T-helper 2 cell treated with Interferon-gamma antibody and Interleukin-4, amounts not matched to agents 100 ng/mL and 5 ng/mL, for 36 hours (primary cell): ENCODE measurements at places on chromosomes 11 and 22. TPM values are rescaled to one million over a fixed set of nuclear protein-coding genes. Genes with fewer than 3 reads are reported as not detected.

The RASD2 gene
- not detected in 2 replicates for total RNA-seq

The VPS11 gene
- total RNA-seq, result 31.7 and 36.5 TPM in 2 replicates

The GUCY1A2 gene
- total RNA-seq, result 0.02 and 0.05 TPM in 2 replicates

The INS gene
- not detected in 2 replicates for total RNA-seq

The TSGA10IP gene
- not detected in 2 replicates for total RNA-seq

The MOGAT2 gene
- total RNA-seq, result not detected in 2 replicates

The CHRDL2 gene
- not detected in 2 replicates for total RNA-seq

The PLAAT4 gene
- total RNA-seq, result 105 and 109 TPM in 2 replicates

The OR52W1 gene
- not detected in 2 replicates for total RNA-seq

The APOA4 gene
- total RNA-seq, result not detected in 2 replicates

The MN1 gene
- 0.23 and 0.27 TPM in 2 replicates for total RNA-seq

The SBF2 gene
- total RNA-seq, result 1.8 and 2.6 TPM in 2 replicates

The UCP3 gene
- total RNA-seq, result 2.7 and 3.6 TPM in 2 replicates

The DEPDC7 gene
- total RNA-seq, result 0.68 and 1.2 TPM in 2 replicates

The STK33 gene
- 0.52 and 1.1 TPM in 2 replicates for total RNA-seq

The PLXNB2 gene
- total RNA-seq, result 10.1 and 11.0 TPM in 2 replicates

The FOLR1 gene
- total RNA-seq, result not detected in 2 replicates

The OR5P2 gene
- not detected in 2 replicates for total RNA-seq

The SLC25A22 gene
- 57.4 and 57.9 TPM in 2 replicates for total RNA-seq

The KCNK4 gene
- not detected in 2 replicates for total RNA-seq

The PIWIL4 gene
- total RNA-seq, result 0.61 and 1.0 TPM in 2 replicates

The OPCML gene
- not detected in 2 replicates for total RNA-seq

The CHST1 gene
- 0.11 TPM in 1 of 2 replicates, not detected in the other for total RNA-seq

The BBOX1 gene
- total RNA-seq, result not detected in 2 replicates

The SHANK2 gene
- total RNA-seq, result not detected in 2 replicates

The USH1C gene
- not detected in 2 replicates for total RNA-seq

The ACRV1 gene
- total RNA-seq, result not detected in 2 replicates

The EFCAB6 gene
- 0.20 TPM in 1 of 2 replicates, not detected in the other for total RNA-seq

The OR8G1 gene
- total RNA-seq, result not detected in 2 replicates

The OR8G5 gene
- total RNA-seq, result not detected in 2 replicates

The SYCE3 gene
- total RNA-seq, result not detected in 2 replicates

The CCDC73 gene
- total RNA-seq, result 0.11 and 0.23 TPM in 2 replicates

The OR56B4 gene
- not detected in 2 replicates for total RNA-seq

The ISX gene
- not detected in 2 replicates for total RNA-seq

The GPR83 gene
- 0.09 and 0.11 TPM in 2 replicates for total RNA-seq

The TIMM8B gene
- 52.1 and 57.4 TPM in 2 replicates for total RNA-seq

The TMPRSS5 gene
- total RNA-seq, result 0.48 and 0.66 TPM in 2 replicates

The NLRX1 gene
- total RNA-seq, result 23.7 TPM in 2 replicates

The CACNA1I gene
- 3.9 and 4.0 TPM in 2 replicates for total RNA-seq

The OR8J3 gene
- not detected in 2 replicates for total RNA-seq

The MOV10L1 gene
- not detected in 2 replicates for total RNA-seq

The ALDH3B2 gene
- not detected in 2 replicates for total RNA-seq

The DEFB131B gene
- total RNA-seq, result not detected in 2 replicates

The UPB1 gene
- total RNA-seq, result 0.09 and 0.16 TPM in 2 replicates

The LRFN4 gene
- total RNA-seq, result 22.0 and 23.3 TPM in 2 replicates

The MFNG gene
- 247 and 250 TPM in 2 replicates for total RNA-seq
